ENCODE measurements at places on chromosomes 5 and 9.

DNA sequence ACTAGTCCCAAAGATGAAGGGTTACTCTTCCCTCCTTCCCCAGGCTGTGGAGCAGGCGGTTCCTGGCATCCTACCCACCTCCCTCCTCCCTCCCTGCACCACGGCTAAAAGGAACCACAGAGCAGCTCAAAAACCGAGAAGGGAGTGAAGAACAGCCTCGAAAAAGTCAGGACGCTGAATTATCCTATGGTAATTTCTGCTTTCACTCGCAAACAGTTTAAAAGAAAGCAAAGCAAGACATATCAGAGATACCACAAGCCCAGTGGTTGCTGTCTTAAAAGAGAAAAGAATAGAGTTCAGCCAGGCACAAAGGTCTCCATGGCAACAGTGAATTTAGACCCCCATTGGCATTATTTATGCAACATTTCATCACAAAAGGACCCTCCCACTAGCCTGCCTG is 315.4 kb downstream of the CTNND2 start:
- no peak for DNase-seq

- DNase-seq, result no peak
Observed at GRCh38 chr9:113533335-113534225, 70.1 kb downstream of the RGS3 start.

DNA sequence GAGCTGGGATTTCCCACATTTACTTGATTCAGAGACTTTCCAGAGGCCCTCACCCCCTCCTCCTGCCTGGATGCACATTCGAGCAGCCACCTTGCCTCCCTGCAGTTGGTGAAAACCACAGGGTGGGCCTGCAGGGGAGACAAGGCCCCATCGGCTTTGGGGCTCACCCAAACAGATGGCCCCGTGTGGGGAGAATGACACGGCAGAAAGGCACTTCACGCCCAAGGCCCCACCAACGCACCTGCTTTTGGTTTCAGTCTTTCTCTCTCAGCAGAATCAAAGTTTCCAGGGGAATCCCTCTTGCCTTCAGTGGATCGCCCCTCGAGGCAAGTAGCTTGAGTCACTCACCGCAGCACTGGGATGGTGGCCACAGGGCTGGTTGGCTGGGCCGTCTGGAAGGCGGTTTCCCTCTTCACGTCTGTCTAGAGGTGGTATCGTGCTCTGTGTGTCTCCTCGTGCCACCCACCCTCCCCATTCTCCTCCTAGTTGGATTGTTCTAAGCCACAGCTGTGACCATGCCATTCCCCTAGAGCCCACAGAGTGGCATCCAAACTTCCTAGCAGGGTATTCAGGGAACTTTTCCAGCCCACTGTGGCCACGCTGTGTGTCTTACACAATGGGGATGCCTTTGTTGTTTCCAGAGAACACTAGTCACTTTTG is 31.8 kb downstream of the SEC61B start:
- no peak for DNase-seq

DNA sequence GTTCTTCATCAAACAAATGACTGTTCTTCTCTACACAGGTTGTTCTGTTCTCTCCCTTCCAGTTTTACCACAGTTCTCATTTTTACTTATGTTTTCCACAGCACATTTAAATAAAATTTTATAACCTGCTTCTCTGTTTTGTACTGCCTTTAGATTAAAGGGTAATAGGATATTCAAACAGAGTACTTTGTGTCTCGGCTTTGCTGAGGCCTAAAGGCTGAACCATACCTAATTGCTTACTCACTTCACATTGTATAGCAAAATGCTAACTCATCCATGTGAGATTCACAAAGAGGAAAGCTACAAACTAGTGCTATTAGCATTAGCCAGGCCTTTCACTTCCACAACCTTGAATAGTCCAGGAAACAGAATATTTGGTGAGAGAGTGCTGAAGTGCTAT is 200.3 kb downstream of the TRPM3 start:
- DNase-seq, result no peak

GRCh38 chr9:91253488-91253887 is 108.2 kb downstream of the AUH start:
- DNase-seq, result no peak

- no peak for DNase-seq
Observed at GRCh38 chr9:136225748-136226679, 19.6 kb downstream of the QSOX2 start.

DNA sequence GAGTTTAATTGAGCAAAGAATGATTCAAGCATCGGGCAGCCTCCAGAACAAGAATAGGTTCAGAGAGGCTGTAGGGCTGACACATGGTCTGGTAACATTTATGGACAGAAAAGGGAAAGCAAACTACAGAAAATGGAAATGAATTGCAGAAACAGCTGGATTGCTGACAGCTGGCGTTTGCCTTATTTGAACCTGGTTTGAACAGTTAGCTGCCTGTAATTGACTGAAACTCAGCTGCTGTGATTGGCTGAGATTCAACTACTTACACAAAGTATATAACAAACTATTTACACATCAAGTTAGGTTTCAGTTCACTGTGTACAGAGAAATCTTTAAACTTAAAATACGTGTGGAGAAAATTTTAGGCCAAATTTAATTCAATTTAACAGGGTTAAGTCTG is 441.7 kb downstream of the PRELID2 start:
- no peak for DNase-seq

DNA sequence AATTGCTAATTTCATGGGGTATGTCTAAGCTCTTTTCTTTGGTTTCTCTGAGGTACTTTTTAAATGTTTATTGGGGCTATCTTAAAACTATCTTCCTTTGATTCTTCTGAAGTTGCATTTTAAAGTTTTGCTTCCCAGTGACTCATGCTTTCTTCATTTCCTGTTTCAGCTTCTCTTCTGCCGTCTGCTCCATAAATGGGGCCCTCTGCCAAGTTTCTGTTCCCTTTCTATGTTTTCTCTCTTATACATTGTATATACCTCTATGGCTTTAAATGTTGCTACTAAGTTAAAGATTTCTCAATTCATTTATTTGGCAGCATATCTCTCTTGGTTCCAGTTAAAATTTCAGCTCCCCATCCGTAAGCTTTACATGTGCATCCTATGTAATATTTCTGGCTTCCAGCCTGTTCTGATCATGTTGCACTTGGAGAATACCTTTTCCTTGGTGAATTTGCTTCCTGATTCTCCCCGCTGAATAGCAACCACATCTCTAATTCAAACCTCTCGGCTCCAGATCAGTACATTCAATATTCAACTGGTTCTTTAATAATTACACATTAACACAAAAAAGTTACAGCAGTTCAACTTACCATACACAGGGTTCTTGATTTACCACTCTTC is 125.3 kb downstream of the ST8SIA4 start:
- peak; percentile 34 for DNase-seq

- no peak for DNase-seq
Observed at GRCh38 chr9:137899551-137900360, 22.2 kb downstream of the CACNA1B start.

DNA sequence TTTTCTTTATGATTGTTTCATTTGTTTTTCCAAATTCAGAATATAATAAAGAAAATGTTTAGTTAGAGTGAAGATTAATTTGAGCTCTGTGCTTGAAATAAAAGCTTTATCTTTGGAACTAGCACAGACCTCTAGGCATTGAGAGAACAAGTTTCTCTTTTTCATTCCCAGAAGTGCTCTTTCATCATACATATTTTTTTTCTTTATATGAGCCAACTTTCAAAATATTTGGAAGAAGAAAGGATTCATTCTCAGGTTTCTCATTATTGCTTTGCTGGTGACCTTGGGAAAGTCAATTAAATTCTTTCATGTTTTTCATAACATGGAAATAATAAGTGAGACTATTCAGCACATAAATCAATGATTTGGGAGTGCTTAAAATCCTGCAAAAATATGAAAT is 16.8 kb downstream of the CTXN3 start:
- no peak for DNase-seq

GRCh38 chr5:157540707-157541446 is 34.7 kb downstream of the ADAM19 start:
- DNase-seq, result no peak

- no peak for DNase-seq
Observed at GRCh38 chr9:129584136-129584535, 36.8 kb downstream of the C9orf50 start.

DNA sequence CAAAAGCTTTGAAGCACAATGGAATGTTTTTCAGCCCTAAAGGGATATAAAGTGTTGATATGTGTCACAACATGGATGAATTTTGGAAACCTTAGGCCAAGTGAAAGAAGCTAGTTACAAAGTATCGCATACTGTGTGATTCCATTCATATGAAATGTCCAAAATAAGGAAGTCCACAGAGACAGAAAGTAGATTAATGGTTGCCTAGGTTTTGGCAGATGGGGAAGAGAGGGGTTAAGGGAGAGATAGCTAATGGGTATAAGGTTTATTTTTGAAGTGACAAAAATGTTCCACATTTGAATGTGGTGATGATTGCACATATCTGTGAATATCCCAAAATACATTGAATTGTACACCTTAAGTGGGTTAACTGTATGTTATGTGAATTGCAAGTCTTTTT is 57.5 kb upstream of the MCCC2 start:
- DNase-seq, result no peak

- no peak for DNase-seq
Observed at GRCh38 chr9:108117795-108118194, 628.2 kb upstream of the KLF4 start.

GRCh38 chr5:167798448-167798847 is 493.0 kb upstream of the WWC1 start:
- DNase-seq, result no peak

- DNase-seq, result no peak
Observed at GRCh38 chr5:65391591-65391990, 90.1 kb downstream of the ADAMTS6 start.

- peak; percentile 69 for DNase-seq
Observed at GRCh38 chr9:37079370-37080164, 40.8 kb upstream of the ZCCHC7 start.

DNA sequence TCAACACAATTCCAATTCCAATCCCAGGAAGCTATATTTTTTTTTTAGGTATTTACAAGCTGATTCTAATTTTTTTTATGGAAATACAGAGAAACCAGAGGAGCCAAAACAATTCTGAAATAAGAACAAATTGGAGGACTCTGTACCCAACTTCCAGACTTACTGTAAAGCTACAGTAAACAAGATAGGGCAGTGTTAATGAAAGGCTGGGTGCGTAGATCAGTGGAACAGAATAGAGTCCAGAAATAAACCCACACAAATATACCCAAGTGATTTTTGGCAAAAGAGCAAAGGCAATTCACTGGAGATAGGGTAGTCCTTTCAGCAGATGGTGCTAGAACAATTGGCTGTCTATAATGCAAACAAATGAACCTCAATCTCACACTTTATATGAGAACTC is 50.6 kb downstream of the WHRN start:
- DNase-seq, result no peak

DNA sequence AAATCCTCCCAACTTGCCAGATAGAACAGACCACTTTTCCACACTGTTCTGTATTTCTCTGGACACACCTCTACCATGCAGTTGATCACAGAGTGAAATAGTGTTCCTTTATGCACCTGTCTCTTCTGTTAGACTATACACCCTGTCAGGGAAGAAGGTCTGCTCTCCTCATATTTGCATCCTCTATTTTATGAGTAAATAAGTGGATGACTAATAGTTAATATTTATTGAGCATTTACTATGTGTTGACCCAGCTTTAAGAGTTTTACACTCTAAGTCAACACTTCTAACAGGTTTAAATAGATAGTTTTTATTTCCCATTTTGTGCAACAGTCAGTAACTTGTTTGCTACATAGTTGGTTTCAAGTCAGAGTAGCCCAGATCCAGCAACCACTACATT is 452.8 kb upstream of the MPDZ start:
- DNase-seq, result no peak

DNA sequence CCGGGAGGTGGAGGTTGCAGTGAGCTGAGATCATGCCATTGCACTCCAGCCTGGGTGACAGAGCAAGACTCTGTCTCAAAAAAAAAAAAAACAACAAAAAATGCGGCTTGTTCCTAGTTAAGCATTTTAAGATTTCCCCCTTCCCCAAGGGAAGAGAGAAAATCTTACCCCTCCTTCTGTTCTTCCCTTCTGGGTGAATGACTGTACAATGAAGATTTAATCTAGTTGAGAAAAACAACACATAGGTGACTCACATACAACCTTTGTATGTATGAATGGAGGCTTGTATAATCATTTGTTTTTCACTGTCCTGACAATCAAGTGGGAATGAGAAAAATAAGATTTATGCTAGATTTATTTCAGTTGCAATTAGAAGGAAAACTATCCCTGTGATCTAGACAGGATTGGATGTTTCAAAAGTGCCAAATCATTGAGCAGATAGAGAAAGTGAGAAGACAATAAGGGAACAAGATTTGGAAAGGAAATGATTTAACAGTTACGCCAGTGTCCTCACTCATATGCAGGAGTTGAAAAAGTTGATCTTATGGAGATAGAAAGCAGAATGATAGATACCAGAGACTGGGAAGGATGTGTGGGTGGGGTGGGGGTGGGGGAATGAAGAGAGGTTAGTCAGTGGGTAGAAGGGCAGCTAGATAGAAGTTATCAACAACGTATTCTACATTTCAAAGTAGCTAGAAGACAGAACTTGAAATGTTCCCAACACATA is 16.7 kb downstream of the GDA start:
- DNase-seq, result peak; percentile 16

DNA sequence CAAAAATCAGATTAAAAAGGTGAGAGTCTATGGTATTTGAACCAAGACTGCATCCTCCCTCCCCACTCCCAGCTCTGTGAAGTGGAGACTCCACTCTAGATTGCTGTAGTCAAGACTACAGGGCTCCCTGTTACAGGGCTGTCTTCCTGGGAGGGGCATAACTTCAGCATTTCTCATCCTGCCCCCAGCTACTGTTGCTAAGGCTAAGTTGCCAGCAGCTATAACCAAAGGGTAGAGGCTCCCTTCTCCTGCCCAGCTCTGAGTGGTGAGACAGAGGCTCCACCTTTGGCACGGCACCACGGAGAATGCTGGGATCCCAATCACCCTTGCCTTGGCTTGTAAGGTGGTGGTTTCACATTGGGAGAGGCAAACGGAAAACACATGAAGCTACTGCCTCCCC is 39.2 kb upstream of the GCNT4 start:
- no peak for DNase-seq

GRCh38 chr9:5459289-5459829 is 9.0 kb downstream of the CD274 start:
- peak; percentile 80 for DNase-seq

DNA sequence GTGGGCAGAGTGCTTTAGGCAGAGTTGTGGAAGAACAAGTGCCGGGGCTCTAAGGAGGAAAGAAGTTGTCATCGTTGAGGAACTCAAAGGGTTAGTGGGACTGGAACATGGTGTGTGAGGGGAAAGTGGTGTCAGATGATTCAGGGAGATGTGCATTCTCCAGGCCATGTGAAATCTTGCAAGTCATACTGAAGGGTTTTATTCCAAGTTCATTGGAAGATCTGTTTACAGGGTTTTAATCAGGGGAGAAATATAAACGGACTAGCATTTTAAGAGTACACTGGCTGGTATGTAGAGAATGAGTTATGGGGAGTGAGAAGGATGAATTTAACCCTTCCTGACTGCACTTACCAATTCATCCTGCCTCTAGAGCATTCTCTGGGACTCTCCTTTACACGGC is 49.3 kb downstream of the NR2F1 start:
- DNase-seq, result no peak

- peak; percentile 23 for DNase-seq
Observed at GRCh38 chr5:135193213-135194125, 159.4 kb upstream of the PITX1 start.

- DNase-seq, result no peak
Observed at GRCh38 chr9:78470741-78471140, 173.8 kb downstream of the PSAT1 start.

Data from kidney epithelial cell (primary cell).